ENCODE measurements at places on chromosomes 2 and 18.

GRCh38 chr2:64711252-64711800 lies 57.6 kb upstream of the SERTAD2 start:
- peak; percentile 19 for DNase-seq

GRCh38 chr2:2896011-2896410 lies 481.6 kb downstream of the EIPR1 start:
- no peak for DNase-seq

- no peak for DNase-seq
These were observed 8.2 kb upstream of the CIB4 start for GRCh38 chr2:26649322-26649721.

GRCh38 chr2:17311771-17312511 lies 206.3 kb downstream of the RAD51AP2 start:
- no peak for DNase-seq

GRCh38 chr18:3595369-3596273 lies 145.6 kb downstream of the TGIF1 start:
- DNase-seq = peak; percentile 49

GRCh38 chr18:38698088-38698487 lies 1132.5 kb upstream of the CELF4 start:
- DNase-seq = no peak

DNA sequence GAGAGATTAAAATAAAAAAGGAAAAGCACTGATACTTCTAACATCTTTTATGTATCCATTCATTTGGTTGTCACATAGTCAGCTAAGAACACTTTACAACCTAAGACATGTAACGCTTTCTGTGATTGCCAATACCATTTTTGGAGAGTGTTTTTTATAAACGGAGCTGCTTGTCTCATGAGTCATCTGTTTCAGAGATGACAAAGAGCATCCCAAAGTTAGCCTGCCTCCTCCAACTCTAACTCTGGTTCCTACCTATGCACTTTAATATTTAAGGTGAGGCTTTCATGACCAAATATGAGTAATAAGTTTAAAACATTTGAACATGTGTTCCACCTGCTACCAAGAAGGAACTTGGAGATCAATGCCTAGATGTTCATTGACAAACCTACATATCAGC lies 260.1 kb upstream of the SMIM21 start:
- no peak for DNase-seq

DNA sequence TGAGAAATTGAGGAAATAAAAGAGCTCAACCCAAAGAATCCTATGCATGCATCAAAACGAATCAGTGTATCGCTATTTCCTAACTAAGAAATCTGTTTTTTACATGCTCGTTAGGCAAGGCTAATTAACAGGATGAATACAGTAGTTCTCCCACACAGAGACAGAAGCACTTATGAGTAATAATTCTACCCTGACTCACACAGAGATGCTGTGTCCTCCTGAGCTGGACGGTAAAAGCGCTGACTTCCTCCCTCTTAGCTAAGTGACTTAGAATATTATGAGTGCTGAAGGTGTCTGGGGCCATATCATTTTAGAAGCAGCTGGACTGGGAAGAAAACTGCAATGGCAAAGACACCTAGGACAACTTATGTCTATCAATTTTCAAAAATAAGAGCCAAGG lies 18.5 kb downstream of the PLEKHM3 start:
- DNase-seq = no peak

DNA sequence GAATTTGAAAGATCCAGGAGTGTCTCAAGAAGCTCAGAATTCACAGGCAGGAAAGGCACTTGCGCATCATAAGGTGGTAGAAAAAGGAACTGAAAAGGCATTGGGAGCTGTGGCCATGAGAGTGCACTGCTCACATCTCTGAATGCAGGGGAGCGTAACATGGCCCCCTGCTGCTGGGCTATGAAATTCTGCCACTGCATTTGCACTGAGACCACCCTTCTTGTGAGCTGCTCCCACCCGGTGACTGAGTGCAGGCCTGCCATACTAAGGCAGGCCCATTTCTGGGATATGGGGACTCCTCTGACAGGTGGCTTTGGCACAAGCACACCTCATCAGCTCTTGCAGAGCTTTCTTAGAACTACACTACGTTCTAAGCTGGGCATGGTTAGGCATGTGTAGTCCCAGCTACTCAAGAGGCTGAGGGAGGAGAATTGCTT lies 25.3 kb upstream of the STARD7 start:
- DNase-seq = no peak

DNA sequence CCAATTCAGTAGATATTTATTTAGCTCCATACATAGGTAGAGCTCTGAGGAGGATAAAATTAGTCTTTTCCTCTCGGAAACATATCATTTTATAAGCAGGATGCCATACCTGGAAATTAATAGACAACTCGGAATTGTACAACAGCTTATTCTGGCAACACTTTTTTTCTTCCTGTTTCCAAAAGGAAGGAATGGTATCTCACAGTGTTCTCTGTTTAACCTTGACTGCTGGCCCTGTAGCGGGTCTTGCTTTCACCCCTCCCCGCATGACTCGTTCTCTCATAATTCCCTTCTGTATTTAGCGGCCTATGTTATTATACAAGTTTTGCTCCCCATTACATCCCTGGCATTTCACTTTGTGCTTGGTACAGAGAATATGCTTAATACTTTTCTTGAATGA lies 2.5 kb upstream of the KYNU start:
- DNase-seq = no peak

- no peak for DNase-seq
These were observed 2.9 kb upstream of the COQ10B start for GRCh38 chr2:197450465-197450864.

DNA sequence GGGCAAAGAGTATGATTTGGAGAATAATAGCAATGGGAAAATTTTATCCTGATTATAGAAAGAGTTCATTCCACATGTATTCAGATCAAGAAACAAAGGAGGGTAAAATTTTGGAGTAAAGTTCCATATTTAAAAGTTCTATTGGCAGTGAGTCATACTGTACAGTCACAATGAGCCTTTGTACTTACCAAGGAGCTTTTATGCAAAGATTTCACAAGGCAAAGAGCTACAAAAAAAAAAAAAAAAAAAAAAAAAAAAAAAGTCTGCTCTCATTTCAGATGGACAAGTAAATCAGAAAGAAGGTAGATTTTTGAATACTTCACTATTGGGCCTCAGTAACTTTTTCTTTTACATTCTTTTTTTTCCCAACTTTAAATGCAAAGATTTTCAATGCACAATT lies 1802.2 kb upstream of the PIK3C3 start:
- no peak for DNase-seq

GRCh38 chr2:22932288-22932687 lies 452.7 kb upstream of the KLHL29 start:
- DNase-seq = no peak

DNA sequence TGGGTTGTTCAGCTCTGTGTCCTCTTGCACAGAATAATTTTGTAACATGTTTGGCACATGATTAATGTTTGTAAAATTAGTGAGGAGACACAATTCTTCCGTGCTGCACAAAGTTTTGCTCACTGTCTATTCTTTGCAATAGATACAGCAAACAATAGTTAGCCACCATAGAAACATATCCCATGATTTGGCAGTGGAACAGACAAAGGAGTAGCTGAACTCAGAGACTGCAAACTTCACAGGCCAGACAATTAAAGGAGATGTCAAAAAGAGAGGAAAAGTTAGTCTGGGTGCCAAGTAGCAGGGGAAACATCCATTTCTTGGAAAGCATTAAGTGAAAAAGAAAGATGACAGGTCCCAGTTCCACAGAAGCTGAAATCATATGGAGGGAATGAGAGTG lies 267.4 kb upstream of the NRXN1 start:
- no peak for DNase-seq

DNA sequence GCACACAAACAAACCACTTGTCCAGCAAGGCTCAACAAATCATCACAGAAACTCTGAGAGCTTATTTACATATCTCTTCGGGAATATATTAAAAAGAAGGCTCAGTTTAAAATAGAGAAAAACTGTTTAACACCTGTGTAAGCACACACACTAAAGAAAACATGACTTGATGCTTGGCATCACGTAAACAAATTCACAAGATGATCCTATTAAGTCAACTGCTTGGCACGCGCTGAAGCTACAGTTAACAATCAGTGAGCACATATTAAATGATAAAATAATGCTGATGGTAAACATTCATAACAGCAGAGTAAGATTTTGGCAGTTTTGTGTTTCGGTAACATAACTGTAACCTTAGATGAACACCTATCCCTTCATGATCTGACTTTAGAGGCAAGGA lies 4.3 kb upstream of the HES6 start:
- DNase-seq = no peak

DNA sequence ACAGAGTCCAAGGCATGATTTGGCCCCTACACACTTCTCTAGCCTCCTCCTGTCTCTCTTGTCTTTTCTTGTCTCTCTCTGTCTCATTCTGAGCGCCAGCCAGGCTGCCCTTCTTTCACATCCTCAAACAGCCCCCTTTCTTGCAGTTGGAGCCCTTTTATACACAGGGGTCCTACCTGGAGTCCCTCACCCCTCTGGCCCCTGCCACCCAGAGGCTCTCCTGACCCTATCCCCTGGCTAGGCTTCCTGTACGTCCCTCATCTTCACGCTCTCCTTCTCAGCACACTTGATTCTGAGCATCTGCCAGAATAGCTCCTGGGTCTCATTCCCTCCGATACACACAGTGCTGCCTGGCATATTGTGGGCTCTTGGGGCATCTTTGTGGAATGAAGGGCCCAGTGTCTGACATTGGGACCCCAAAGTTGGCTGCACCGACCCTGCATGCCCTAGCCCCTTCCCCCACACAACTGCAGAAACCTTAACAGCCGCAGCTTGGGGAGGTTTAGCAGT lies 261.9 kb downstream of the DYSF start:
- DNase-seq = no peak

DNA sequence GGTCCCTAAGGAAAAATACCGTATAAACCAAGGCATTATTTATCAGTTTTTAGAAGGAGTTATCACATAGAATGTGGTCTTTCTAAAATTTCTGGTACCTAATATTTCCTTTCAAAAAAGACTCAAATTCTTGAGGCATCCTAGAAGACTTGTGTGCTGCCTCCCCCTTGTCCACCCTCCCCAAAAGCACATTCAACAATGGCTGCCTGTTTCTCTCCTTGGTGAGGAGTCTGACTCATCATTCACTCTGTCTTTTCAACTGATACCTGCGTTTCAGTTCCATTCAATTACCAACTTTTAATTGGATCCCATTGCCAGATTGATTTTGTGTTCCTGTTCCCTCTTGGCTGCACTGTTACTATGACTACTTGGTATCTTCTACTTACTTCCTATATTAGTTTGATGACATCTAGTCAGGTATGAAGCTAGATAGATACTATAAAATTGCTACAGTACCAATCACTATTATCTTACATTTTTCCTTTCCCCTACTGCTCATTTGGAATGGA lies 72.9 kb downstream of the XRCC5 start:
- DNase-seq = no peak

DNA sequence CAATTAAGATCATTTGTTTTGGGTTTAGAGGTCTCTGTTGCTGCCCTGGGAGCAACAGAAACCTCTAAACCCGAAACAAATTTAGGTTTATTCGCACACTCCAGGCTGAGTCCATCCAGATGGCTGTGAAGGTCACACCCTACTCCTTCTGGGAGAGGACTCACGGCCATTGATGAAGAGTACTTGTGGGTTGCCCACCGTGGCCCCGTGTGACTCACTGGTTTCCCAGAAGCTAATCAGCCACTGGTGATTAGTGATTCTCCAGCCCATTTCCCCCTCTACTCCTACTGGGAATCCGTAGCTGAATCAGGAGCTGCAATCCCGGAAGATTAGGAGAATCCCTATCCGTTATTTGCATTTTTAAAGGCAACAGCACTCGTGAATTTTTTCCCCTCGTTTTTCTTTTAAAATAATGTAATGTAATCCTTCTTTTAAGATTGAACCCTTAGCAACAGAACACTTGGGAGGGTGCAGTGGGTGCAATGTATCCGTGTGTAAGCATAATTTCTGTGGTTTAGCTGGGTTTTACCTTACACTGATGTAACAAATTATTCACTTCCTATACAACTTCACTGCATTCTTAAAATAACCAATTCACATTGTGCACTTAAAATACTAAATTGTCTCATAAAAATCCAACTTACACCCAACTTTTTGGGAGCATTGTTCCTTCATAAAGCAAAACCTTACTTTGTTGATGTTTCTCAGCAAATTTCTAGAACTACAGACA lies 27.5 kb upstream of the EPAS1 start:
- DNase-seq = no peak

- peak; percentile 50 for DNase-seq
These were observed 1.3 kb downstream of the GORASP2 start for GRCh38 chr2:170930131-170930990.

DNA sequence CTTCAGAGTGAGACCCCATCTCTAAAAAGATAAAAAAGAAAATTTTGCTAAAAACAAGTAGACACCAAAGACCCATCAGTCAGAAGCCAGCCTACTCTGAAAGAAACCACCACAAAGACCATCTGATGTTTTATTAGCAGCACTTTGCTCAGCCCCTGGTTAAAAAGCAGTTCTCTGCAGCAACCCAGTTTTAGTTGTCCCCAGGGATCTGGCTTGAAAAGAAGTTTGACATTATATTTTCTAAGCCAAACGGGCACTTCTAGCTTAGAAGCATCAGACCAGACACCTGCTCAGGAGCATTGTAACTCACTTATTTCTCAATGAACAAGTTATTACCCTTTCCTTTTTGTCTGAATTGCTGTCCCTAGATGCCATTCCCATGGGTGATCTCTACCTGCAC lies 164.2 kb upstream of the ETAA1 start:
- no peak for DNase-seq

DNA sequence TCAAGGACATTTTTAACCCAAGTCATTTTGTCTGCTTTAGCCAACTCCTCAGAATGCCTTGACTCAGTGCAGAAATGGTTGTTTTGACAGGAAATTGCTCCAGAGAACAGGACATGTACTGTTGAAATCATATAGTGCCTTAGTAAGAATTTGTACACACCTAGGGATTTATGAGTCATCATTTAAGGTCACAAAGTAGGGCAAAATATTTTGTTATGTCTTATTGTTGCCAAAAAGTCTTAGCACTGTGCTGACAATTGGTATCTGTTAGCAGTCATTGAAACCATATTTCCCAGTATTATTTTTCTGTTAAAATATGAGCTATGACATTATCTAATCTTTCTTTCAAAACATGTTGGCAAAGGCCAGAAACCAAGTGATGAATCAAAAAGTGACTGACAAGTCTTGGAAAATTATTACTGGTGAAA lies 104.5 kb downstream of the OSBPL6 start:
- DNase-seq = no peak

GRCh38 chr2:212536817-212537725 lies 1.5 kb downstream of the ERBB4 start:
- no peak for DNase-seq

- no peak for DNase-seq
These were observed 25.3 kb upstream of the BZW1 start for GRCh38 chr2:200786423-200786822.

GRCh38 chr2:12964904-12965539 lies 248.3 kb downstream of the TRIB2 start:
- no peak for DNase-seq

DNA sequence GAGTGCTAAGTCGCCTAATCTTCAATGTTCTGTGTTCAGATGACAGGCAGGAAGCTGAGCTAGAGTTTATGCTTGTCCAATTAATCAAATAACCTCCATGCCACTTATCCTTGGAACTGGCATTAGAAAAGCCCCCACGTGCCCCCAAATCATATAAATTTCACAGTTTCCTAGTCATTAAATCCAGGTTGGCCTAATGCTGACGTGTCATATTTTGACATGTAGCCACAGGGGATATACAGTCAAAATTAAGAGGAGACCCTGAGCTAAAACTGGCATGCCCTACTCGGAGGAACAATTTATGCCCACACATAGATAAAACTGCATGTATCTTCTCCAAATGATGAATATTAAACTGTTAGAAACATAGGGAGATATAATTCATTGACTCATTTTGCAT lies 101.0 kb downstream of the AFF3 start:
- no peak for DNase-seq

All from CD4-positive, alpha-beta T cell treated with Interleukin-17A for 4 hours (primary cell).